ENCODE measurements at places on chromosomes 12 and 14.

DNA sequence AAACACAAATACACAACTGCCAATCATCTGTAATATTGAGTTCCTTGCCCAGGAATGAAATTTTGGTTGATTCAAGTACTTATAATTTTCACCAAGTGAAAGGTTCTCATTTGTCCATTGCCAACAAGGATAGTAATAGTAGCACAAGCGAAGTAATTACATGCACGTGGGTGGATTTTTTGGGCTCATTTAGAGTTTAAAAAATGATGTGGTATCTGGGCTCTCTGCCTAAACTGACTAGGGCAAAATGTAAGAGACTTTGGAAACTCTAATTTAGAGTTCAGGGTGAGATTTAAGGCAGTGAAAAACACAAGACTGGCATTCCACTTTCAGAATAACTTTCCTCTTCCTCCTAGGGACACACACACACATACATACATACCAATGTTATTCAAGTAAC lies 111.7 kb downstream of the MYRFL start:
- no peak for ATAC-seq

DNA sequence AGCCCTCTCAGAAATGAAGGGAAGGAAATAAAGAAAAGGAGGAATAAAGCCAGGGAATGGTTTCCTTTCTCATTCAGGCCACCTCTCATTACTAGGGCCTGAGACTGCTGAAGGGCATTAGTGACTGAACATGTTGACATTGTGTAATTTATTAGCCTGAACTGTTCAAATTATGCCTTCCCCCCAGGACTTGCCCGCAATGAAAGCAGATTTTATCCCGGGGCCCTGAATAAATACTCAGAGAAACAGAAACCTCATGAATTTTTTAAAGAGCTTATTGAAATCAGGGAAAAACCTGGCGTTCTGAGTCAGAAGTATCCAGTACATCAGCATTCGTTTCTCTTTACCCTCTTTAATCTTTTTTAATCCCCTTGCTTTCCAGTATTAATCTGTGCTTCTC lies 35.9 kb upstream of the WSCD2 start:
- ATAC-seq = no peak

GRCh38 chr12:1493781-1494565 lies 100.4 kb downstream of the FBXL14 start:
- no peak for ATAC-seq

DNA sequence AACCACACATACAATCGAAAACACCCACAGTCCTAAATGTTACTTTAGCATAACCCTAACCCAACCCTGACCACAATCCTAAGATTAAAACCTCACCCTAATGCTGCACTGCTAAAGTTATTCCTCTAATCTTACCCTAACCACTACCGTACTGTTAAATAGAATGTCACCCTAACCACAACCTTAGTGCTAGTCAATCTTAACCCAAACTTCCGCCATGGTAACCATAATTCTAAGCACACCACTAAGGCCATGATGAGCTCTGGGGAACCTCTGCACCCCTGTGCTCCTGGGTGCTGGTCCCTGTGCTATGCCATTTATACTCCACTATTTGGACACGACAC lies 38.0 kb downstream of the LTBP2 start:
- ATAC-seq = no peak

DNA sequence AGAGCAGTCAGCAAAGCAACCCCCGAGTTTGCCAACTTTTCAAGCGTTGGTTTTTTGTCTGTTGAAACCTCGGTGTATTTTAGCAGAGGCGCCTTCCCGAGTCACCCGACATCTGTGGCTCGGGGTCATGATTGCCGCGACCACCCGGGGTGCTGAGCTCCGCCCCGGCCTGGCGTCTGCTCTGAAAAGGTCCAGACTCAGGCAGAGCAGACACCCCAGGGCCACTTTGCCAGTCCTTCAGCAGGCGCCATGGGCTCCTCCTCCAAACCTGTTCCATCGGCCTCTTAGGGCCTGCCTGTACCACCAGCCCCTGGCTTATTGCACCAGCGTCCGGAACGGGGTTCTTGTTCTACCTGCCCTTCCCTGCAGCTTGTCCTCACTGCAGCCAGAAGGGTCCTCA lies 19.1 kb downstream of the ANKRD9 start:
- ATAC-seq = no peak

GRCh38 chr12:41184864-41185263 lies 3.3 kb upstream of the PDZRN4 start:
- no peak for ATAC-seq

DNA sequence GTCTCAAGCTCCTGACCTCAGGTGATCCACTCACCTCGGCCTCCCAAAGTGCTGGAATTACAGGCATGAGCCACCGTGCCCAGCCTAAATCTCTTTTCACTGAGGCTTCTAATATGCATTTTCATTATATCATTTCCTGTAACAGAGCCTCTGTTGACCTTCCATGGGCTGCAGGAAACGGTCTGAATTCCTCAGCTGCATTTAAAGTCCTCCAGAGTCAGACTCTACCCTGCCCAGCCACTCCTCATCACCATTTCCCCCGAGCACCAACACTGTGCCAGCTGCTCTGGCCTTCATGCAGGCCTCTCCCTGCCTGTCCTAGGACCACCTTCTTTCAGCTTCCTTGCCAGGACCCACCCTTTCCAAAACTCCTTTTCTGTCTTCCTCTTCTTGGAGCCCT lies 9.8 kb upstream of the NFKBIA start:
- no peak for ATAC-seq

DNA sequence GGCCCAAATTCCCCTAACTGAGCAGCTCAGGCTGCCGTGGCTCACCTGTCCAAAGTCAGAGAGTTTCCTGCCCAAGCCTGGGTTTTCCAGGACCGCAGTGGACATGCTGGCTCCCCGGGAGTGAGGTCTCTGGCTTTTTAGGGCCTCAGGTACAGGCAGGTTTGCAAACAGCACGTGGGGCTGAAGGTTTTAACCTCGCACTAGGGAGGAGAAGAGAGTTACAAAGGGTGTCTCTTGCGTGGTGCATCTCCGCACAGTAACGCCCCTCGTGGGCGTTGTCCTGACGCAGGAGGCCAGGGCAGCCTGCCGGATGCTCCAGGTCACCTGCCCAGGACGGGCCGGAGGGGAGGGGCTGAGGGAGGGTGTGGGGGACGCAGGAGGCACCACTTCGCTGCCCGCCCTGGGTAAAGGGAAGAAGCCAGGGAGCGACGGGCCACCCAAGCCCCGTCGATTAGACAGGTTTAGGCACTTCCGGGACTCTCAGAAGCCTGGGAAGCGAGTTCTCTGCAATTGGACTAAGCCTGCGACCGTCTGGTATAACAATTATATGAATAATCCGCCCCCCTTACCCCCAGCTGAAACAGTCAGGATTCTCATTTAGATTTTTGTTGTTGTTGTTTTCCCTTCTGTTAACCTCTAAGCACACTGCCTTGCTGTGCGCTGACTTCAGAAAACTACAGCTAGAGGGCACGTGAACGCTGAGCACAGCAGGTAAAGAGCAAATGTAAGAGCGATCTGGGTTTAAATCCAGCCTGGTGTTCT lies at the start of gene PAH:
PAH (minus strand) TSS at position 219 of the 762 bp plus-strand sequence; CDS start at position 105, 114 bp downstream.
- no peak for ATAC-seq

All from esophagus mucosa (tissue), 1 donor.